Nephron progenitor cell (in vitro differentiated cells): ENCODE measurements at places on chromosomes 5 and 9.

GRCh38 chr9:130944510-130945058 lies 5.5 kb upstream of the FIBCD1 start:
- no peak for DNase-seq

DNA sequence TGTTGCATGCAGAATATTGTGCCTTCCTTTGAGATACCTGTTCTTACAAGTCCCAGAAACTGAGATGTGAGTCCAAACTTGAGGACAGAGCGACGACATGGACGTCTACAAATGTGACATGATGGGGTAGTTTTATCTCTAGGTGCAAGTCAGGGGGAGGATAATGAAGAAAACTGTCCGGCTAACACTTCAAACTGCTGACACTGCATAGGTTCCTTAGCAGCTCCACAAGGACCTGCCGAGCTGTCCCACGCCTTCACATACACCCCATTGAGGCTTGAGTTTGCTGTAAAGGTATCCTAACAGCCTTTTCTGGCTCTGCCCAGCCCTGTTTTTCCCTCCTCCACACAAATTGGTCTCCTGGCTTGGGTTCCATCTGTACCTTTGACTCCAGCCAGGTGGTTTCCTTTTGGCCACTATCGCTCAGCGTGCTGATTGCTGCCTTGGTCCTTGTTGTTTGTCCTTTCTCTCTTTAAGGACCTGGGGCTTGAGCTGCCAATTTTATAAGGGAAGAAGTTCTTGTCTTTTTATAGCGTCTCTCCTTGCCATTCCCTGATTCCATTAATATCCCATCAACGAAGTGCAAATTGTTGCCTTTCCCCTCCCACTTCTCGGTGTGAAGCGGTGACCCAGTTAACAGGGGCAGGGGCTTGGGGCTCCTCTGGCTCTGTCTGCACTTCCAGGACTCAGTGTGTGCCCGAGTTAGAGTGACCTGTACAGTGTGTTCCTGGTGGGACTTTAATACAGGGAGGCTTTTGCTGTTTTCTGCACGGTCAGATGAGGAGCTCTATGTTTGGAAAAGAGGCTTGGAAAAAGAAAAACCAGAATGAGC lies 100.3 kb downstream of the PCSK1 start:
- no peak for DNase-seq

- DNase-seq: no peak
Observed at GRCh38 chr5:156927545-156927944, 35.5 kb downstream of the TIMD4 start.

DNA sequence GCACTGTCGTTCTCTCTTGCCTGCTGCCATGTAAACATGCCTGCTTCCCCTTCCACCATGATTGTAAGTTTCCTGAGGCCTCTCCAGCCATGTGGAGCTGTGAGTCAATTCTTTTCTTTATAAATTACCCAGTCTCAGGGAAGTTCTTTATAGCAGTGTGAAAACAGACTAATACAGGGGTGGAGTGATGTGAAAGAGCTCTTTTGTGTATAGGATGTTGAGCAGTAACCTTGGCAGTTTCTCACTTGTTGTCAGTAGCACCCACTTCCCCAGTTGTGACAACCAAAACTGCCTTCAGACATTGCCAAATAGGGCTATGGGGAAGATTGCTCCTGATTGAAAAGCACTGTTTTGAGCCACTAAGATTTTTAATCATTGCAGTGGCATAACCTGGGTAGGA lies 552.2 kb upstream of the ZNF462 start:
- no peak for DNase-seq

DNA sequence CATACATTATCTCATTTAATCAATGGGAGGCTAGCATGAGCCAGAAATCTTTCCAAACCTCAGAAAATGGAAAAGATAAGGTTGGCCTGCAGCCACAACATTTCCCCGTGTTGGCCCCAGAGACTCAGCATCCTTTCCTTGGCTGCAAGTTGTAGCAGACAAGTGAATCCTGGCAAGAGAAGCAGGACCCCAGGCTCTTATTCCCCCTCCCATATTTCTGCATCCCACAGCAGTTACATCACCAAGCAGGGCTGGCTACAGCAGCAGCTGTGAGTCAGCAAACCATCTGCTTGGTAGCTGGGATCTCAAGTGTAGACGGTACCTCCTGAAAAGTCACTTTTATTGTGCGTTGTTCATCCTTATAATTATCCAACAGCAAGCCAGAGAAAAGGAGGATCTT lies 212.4 kb downstream of the GNA14 start:
- DNase-seq: no peak

DNA sequence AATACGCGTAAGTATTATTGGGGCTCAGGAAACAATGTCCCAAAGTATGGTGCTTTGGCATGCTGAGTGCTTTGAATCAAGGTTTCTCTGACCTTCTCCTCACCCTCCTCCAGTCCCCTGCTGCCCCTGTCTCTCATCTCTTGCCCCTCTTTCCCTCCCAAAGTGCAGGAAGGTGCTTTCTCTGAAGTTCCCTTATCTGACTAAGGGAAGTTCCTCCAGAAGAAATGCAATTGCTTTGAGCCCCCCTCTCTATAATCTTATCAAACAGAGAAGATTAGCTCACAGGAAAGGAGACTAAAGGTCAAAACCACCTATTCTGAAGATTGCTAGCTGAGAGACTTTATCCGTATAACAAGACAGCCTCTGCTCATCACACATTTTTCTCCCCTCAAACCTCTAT lies 288.1 kb downstream of the ARL15 start:
- DNase-seq: no peak

DNA sequence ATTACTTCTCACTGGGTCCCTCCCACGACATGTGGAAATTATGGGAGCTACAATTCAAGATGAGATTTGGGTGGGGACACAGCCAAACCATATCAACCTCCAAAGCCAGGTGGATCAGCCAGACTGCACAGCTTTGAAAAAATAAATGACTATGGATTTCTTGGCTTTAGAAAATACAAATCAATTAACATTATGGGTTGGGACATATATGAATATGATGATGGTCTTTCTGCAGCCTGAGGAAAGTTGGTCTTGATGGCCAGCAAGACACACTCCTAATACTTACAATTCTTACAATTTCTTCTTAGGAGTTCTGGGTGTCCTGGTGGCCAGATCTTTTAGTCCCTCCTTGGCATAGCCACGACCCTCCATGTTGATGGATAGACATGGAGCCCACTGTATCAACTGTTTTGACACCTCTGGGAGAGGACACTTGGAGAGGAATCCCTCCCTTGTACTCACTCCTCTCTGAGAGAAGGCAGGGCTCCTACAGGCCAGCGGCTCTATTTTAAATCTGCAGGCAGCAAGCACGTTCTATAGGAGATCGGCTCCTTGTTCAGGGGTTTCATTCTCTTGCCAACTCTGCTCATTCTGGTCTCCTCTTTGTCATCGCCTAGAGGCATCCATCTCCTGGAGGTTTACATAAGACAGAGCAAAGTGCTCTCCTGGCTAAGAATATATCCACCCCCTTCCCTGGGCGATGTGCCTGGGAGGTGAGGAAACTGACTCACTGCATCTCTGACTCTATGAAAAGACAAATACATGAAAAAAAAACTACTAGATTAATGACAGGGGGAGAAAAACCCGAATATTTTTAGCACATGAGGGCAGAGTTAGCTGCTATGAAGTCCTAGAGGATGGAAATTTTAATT lies 145.9 kb downstream of the CARTPT start:
- DNase-seq: no peak

- DNase-seq: no peak
Observed at GRCh38 chr9:27414220-27414761, 109.8 kb upstream of the IFNK start.

- no peak for DNase-seq
Observed at GRCh38 chr5:77563475-77563874, 71.4 kb upstream of the WDR41 start.

- DNase-seq: no peak
Observed at GRCh38 chr5:16867577-16867953, 68.5 kb downstream of the MYO10 start.

DNA sequence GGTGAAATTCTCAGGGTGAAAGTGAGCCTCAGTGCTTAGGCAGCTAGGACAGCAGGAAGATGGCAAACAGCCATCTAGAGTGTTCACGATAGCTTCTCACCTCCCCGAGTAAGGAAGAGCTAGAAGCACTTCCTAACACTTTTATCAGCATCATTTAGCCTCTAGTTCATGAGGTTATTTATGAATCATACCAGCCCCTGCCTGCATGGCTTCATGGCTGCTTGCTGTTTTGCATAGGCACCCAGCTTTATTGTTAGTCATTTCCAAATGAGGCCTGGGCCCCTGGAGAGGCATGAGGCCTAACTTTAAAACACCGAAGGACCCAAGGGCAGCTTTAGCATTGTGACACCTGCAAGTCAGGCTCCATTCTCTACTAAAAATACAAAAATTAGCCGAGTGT lies 134.9 kb upstream of the PANK3 start:
- no peak for DNase-seq

- peak; percentile 23 for DNase-seq
Observed at GRCh38 chr5:96936431-96937320, 796 bp downstream of the LNPEP start.

- no peak for DNase-seq
Observed at GRCh38 chr9:123702483-123702882, 227.4 kb downstream of the DENND1A start.

DNA sequence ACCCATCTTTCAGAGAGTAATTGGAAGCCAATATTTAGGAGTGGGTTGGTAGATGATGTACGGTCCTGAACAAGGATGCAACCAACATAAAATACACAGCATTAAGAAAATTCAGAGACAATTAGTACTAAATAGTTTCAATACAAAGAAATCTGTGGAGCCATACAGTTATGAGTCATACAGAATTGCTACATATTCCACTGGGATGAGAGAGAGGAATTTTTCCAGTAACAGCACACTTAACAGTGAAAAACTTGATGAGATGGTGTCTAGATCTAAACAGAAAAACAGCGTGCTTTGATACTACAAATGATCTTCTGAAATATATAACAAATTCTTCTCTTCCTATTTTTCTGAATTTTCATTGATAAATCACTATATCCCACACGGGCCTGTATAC lies 1999.3 kb upstream of the CDH9 start:
- no peak for DNase-seq

DNA sequence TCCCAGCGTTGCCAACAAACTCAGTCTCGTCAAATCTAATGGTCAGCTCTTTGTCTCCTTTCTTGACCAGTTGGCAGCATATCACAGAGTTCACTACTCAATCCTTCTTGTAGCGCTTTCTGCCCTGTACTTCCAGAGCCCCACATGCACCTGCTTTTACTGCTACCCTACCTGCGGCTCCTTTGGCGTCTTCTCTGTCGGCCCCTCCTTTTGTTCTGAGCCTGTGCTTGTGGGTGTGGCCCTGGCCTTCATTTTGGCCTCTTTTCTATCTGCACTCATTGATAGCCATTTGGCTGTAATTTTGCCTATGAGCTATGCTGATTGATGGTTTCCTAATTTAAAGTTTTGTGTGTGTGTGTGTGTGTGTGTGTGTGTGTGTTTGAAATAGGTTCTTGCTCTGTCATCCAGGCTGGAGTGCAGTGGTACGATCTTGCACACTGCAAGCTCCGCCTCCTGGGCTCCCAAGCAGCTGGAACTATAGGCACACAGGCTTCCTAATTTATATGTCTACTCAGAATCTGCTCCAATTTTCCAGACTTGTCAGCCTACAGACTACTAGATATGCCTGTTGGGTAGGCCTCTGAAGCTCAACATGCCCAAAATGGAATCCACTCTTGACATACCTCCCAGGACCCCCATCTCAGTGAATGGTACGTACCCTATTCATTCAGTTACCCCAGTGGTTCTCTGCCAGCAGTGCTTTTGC lies 32.3 kb downstream of the ARPC5L start:
- DNase-seq: no peak

DNA sequence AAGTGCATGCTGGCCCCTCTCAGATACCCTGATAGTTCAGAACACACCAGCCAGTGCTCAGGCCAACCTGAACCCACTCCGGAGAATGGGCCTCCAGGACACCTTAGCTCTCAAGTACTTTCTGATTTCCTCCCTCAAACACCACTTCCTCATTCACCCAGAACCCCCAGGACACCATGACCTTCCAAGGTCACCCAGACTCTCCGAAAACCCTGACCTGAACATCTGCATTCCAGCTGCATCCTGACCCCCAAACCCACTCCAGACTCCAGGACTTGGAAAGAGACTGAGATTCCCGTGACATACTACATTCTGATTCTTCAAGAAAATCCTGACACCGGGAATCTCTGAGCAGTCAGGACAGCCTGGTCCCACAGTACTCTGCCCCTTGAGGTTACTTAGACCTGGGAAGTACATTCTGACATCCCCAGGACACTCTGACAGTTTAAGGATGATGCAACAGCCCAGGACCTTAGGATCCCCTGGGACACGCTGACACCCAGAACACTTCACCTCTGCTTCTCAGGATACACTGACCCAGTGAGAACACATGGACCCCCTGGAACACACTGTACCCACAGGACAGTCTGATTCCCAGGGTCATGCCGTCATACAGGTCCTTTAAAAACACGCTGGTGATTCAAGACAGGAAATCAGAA lies 747 bp upstream of the PROP1 start:
- DNase-seq: no peak

GRCh38 chr9:6229619-6230018 lies 14.0 kb downstream of the IL33 start:
- no peak for DNase-seq

GRCh38 chr5:170480260-170480659 lies 23.6 kb upstream of the KCNIP1 start:
- no peak for DNase-seq

GRCh38 chr5:155402927-155403640 lies 389.5 kb downstream of the KIF4B start:
- DNase-seq: no peak

GRCh38 chr9:92986176-92987119 lies 39.1 kb downstream of the FGD3 start:
- DNase-seq: no peak

- DNase-seq: no peak
Observed at GRCh38 chr5:176590035-176590717, 19.8 kb downstream of the GPRIN1 start.

DNA sequence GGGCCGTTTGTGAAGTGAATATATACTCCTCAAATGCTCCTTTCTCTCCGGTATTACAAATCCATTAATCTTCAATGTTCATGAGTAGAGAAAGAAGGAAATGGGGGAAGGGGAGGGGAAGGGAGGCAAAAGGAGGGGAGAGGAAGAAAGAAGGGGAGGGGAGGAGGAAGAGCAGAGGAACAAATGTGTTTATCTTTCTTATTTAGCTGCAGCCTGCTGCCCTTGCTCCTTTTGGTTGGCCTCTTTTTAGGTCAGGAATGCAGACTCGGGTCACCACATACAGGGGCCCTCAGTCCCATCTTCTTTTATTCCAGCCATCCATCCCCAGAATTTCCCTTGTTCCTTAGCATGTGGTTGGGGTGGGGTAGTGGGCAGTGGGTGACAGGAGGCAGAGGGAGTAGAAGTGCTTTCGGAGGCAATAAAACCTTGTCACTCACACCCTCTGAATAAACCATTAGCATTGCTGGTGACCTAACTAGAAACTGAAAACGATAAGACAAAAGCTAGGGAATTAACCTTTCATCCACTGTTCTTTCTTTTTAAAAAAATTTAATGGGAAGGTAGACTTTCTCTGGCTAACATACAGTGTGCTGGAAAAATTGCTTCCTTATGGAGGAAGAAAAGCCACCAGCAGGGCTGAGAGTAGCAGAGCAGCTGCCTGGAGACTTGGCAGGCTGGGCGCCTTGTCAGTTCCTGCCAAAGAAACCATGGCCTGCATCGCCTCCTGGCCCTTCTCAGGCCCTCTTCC lies 16.8 kb upstream of the PRLR start:
- DNase-seq: no peak
